ENCODE measurements at places on chromosomes 16 and 17.

GRCh38 chr17:65538675-65539529 is 22.5 kb downstream of the AXIN2 start:
- no peak for DNase-seq

- DNase-seq: no peak
Observed at GRCh38 chr17:20800146-20800545, 220.6 kb downstream of the CDRT15L2 start.

- DNase-seq: no peak
Observed at GRCh38 chr16:27449434-27450195, 47.6 kb downstream of the IL21R start.

DNA sequence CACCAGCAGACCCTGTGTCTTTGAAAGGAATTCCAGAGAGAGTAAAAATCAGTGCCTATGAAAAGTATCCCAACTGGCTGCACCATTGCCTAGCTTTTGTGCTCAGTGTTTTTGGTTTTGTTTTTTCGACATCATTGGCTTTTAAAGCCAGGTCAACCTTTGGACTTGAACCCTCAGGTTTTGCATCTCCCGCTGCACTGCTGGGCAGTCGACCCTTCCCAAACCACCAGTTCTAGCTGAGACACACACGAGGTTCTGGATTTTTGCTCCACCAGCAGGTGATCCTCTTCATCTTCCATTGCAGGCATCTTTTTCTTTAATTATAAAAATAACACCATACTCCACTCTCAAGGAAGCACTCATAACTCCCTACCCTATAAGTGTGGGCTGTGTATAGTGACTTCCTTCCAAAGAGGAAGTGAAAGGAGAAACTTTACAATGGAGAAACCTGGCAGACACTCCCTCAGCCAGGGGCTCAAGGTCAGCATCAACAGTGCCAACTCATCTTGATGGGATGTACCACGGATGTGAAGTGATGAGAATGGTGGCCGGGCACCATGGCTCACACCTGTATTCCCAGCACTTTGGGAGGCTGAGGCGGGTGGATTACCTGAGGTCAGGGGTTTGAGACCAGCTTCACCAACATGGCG is 57.8 kb downstream of the BMERB1 start:
- DNase-seq: no peak

DNA sequence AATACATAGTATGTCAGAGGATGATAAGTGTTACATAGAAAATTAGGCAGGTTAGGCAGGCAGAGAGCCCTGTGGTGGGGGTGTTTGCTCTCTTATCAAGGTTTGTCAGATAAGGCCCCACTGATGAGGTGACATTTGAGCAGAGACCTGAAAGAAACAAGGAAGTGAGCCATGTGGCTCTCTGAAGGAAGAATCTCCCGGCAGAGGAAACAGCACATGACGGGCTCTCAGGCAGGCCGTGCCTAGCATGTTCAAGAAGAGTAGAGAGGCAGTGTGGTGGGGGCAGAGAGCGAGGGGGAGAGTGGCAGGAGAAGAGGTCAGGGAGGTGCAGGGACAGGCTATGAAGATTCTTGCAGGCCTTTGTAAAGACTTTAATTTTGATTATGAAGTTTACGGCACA is 82.0 kb upstream of the ASIC2 start:
- DNase-seq: no peak

GRCh38 chr16:57166451-57166850 is 19.4 kb downstream of the PSME3IP1 start:
- no peak for DNase-seq

DNA sequence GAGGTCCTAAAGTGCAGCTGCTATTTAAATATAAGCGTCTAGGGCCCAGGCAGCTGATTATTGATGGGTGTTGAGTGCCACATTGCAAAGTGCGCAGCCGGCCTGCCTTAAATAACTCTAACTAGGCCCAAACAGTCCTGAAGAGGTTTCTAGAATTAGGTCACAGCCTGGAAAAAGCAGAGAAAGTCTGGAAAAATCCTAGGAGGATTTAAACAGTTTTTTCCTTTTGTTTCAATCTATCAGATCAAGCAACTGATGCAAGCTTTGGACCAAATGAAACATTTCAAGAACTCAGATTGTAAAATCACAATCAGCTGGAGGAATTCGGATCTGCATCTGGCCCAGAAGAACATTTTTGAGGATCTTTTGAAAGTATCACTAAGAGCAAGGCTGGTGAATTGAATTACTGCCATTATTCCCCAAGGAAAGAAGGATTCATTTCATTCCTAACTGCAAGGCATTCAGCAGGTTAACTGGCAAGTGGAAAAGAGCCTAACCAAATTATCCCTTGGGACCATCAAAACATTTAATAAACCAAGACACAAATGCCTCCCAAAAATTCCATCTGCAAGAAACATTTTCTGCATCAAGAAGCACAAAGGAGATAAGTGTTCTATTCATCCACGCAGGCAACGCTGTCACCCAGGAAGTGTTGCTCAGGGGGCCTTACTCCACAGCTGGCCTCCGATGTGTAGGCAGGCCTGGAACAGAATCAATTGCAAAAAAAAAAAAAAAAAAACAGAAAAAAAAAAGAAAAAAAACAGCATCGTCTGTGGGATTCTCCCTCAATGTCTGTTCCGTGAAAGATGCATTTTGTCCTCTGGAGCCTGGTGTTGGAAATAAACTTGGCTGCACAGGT is 46.1 kb downstream of the IRX3 start:
- DNase-seq: no peak

- no peak for DNase-seq
Observed at GRCh38 chr17:40974366-40974765, 7.6 kb upstream of the KRT39 start.

DNA sequence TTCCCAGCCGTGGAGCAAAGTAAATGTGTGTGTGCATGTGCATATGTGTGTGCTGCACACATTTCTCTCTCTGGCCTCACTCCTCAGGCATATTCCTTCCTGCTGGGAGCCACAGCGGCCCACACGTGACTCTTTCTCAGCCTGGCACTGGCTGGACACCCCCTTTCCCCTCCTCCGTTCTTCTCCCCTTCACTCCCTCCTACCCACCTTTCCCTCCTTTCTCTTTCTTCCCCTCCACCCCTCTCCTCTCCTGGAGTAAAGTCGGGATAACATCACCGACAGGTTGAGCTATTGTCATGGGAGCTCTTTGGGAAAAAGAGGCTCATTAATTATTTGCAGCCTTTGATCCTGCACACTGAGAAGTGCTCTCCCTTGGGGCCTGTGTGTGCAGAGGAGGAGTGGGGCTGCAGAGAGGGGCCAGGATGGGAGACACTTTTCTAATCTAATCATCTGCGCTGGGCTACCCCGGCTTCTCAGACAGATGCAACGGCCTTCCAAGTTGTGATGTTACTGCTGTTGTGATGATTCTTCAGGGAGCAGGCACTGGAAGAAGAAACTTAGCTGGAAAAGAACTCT is 126.3 kb upstream of the HSBP1 start:
- DNase-seq: no peak

- no peak for DNase-seq
Observed at GRCh38 chr17:13498184-13498583, 103.5 kb downstream of the HS3ST3A1 start.

GRCh38 chr16:53501216-53501859 is 1.7 kb downstream of the AKTIP start:
- DNase-seq: no peak

GRCh38 chr16:89458967-89459366 is 31.4 kb downstream of the ANKRD11 start:
- DNase-seq: no peak

- DNase-seq: no peak
Observed at GRCh38 chr16:27769561-27770255, 219.8 kb downstream of the KATNIP start.

DNA sequence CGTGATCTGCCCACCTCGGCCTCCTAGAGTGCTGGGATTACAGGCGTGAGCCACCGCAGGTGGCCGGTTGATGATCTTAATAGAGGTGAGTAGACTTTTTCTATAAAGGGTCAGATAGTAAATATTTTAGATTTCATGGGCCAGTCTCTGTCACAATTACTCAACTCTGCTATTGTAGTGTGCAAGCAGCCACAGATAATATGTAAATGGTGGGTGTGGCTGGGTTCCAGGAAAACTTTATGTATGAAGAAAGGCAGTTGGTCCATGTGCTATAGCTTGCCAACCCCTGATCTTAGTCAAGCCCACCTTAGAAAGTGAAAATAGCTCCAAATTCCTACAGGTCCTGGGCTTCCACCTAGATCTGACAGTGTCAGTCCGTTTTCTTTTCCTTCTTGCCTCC is 94.9 kb upstream of the PMFBP1 start:
- DNase-seq: no peak

- peak; percentile 4 for DNase-seq
Observed at GRCh38 chr16:84617041-84617790, 662 bp downstream of the COTL1 start.

- DNase-seq: no peak
Observed at GRCh38 chr16:72198021-72198711, 26.2 kb upstream of the PMFBP1 start.

GRCh38 chr17:56038131-56038530 is 115.1 kb upstream of the ANKFN1 start:
- DNase-seq: no peak

GRCh38 chr16:73000020-73000906 is 47.7 kb downstream of the ZFHX3 start:
- DNase-seq: peak; percentile 39

DNA sequence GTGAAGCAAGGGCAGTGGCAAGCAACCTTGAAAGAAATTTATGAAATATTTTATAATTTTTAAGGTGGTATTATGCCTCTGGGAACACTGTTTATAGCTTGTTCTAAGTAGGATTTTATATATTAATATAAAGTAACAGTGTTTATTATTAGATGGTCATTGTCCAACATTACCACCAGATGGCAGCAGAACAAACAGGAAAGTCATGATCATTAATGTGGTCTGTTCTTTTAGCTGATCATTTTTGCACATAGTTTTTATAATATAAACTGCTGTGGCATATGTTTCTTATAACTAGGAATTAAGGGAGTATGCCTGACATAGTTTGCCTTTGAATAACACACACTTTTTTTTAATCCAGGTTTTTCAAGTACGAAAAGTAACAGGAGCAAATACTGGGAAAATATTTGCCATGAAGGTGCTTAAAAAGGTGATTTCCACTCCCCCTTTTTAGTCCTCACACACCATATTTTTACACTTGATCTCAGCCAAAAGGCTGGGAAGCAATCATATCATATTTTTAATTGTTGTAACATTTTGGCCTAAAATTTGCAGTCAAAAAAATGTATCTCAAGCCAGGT is 21.4 kb downstream of the RPS6KB1 start:
- peak; percentile 24 for DNase-seq

DNA sequence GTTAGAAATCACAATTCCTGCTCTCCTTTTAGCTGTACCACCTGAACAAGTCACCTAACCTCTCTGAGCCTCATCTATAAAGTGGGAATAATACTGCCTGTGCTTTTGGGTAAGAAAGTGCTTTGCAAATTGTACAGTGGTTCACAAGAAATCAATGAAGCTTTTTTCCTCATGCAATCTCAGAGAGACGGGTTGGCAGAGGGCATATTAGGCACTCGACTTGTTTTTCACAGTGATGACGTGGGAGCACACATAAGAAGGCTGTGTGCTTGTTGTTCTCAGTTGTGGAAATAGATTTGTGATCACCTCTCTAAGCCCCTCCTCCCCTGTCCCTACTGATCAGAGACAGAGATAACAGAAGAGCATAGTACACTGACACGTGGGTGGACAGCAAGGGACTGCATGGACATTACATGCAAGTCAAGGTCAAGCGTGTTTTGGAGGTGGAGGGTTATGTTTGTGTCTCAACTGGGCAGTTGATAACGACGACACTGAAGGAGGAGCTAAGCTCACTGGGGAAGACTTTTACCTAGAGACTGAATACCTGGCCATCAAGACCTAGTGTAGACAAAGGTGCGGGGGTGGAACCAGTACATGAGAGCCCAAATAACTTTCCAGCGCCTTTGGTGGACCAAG is 1.7 kb upstream of the GPT2 start:
- no peak for DNase-seq

- DNase-seq: no peak
Observed at GRCh38 chr17:81394377-81394920, 808 bp upstream of the BAHCC1 start.

DNA sequence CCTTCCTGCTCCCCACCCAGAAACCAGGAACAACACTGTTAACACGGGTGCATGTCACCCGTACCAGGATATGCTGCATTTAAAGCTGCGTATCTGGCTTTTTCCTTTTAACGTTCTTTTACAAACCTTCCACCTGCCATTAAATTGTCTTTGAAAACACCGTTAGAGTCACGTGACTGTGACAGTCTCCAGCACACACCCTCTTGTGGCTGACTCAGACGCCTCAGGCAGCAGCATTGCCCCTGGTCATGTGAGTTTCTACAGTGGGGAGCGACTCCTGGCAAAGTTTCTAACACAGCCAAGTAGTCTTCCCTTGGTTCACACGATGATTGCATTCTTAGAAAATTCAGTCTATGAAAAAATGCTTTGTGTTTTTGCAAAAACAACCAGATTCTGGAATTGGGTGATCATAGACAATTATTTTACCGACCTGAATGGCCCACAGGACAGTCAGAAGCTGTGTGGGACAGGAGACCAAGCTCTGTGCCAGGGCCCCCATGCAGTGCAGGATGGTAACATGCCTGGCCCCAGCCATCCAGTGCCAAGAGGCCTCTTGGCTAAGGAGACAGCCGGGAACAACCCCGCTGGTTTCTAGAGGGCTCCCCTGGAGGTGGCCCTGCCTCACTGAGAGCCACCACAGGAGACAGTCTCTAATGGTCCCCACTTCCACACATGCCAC is 199.1 kb downstream of the KATNIP start:
- DNase-seq: no peak

GRCh38 chr17:31425282-31426040 is 34.0 kb downstream of the RAB11FIP4 start:
- no peak for DNase-seq

- DNase-seq: no peak
Observed at GRCh38 chr17:57517632-57518456, 227.3 kb downstream of the CCDC182 start.

GRCh38 chr17:79732254-79732653 is 1.5 kb downstream of the ENPP7 start:
- no peak for DNase-seq

- DNase-seq: no peak
Observed at GRCh38 chr17:67245694-67246402, 852 bp upstream of the HELZ start.

DNA sequence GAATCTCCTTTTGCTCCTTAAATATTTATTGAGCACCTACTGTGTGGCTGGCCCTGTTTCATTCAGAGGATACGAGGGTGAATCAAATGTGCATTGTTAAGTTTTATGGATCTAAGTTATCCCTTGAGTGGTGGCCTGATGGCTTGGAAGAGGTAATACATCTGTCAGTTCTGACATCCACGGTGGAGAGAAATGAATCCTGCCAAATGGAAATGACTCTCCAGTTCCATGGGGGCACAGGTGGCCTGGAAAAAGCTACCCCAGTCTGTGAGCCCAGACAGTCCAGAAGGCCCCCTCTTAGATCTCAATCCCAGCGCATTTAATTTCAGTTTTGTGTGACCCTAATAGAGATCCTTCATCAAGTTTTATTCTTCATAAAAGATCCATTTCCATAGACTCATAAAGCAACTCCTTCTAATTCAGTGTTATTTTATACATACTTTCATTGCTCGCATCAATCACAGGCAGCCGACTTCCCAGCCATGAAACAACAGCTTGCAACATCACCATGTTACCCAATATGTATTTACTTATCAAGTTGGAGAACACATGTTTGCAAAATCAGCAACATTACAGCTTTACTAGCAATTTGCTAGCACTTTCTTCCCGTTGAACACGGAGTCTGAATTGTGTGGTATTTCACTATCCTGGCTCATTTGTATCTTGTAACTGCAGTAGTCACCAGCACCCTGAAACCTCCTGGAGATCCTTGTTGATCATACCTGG is 334.8 kb upstream of the HSBP1 start:
- no peak for DNase-seq

Data from NCI-H748 treated with DMSO at 0.1 percent for 48 hours (cell line).